Melanocyte of skin (primary cell): ENCODE measurements at places on chromosomes 5 and 9. TPM values are rescaled to one million over a fixed set of nuclear protein-coding genes. Genes with fewer than 3 reads are reported as not detected.

Gene SHISAL2B
- not detected in 2 replicates for total RNA-seq

Gene ANKDD1B
- 0.33 and 0.46 TPM in 2 replicates for total RNA-seq

Gene WNT8A
- total RNA-seq: not detected in 2 replicates

Gene CD74
- 31.7 and 77.8 TPM in 2 replicates for total RNA-seq

Gene PCDHAC2
- not detected in 2 replicates for total RNA-seq

Gene CKMT2
- total RNA-seq: 1.1 TPM in 1 of 2 replicates, not detected in the other
